ENCODE measurements at places on chromosomes 11 and 22.
A peak's percentile ranks its signal among the peaks of the same experiment; 100 is the strongest.

DNA sequence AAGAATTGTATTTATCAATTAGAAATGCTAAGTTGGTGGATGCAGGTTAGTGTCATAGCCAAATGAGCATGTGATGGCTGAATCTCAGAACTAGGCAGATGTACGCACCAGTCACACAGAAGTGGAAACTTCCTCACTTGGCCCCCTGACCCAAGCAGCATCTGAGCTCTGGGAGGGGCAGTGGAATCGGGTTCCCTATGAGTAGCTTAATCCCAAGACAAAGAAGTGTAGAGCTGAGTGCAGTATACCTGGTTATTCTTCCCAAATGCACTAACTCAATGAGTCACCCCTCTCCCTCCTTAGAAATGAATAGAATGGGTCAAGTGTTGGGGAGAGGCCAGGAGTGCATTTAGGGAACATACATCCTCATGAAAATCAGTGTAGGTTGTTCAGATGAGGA, 224.6 kb downstream of the FAT3 start:
- DNase-seq = no peak

- no peak for DNase-seq
These were observed 20.3 kb downstream of the NEAT1 start for GRCh38 chr11:65442842-65443331.

GRCh38 chr11:41414771-41415440, 44.5 kb downstream of the LRRC4C start:
- peak; percentile 48 for DNase-seq

- DNase-seq = no peak
These were observed 105.7 kb upstream of the AKIP1 start for GRCh38 chr11:8805296-8805695.

DNA sequence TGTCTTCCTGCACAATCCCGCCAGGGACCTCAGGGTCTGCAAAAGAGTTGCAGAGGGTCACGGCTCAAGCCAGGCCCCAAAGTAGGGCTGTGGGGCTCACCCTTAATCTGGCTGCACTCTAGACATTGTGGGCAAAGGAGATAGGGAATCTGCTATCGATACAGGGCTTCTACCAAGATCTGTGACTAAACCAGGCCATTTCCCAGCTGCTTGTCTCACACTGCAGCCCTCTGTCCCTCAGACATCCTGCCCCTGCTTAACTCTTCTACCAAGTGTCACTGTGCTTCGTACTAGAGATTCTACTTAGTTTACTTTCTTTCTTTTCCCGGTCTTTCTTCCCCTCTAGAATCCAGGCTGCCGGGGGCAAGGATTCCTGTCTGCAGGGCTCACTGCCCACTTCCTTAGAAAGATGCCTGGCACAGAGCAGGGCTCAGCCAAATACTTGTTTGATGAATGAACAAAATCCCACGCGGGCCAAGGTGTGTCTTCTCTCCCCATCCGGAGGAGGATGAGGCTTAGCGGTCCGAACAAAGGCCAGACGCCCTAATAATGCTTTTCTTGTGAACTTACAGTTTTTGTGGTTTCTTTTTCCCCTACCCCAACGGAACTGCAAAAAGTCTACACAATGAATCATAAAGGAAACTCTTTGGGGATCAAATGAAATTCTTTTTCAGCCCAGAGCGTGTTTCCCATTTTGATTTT, 61.3 kb upstream of the ANO1 start:
- peak; percentile 76 for DNase-seq

- DNase-seq = no peak
These were observed 15.1 kb downstream of the PITPNB start for GRCh38 chr22:27903805-27904473.

GRCh38 chr11:92053216-92053615, 171.4 kb upstream of the FAT3 start:
- DNase-seq = no peak
